ENCODE measurements at places on chromosomes 1 and 21.

DNA sequence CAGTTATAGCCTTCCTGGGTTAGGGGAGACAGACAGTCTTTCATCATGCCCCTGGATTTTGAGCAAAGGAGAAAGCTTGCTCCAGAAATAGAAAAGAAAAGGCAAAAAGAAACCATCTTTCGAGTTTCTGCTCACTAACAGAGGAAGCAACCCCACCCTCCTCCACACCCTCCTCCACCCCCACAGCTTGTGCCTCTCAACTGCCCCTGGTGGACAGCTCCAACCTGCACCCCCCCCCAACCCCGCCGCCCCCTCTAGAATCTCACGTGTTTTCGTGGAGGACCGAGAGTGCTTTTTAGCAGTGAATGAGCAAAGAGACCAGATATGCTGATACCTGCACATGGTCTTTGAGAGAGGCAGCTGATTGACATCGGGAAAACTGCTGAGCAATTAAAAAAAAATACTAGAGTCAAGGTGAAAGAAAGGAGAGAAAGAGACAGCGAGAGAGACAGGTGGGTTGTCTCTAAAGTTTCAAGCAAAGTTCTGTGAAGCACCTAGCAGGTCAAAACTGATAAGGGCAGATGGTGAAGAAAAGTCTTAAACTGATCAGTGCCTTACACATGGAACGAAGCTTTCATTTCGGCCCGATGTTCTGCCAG lies 358.3 kb downstream of the KIF26B start:
- DNase-seq: peak; percentile 16

DNA sequence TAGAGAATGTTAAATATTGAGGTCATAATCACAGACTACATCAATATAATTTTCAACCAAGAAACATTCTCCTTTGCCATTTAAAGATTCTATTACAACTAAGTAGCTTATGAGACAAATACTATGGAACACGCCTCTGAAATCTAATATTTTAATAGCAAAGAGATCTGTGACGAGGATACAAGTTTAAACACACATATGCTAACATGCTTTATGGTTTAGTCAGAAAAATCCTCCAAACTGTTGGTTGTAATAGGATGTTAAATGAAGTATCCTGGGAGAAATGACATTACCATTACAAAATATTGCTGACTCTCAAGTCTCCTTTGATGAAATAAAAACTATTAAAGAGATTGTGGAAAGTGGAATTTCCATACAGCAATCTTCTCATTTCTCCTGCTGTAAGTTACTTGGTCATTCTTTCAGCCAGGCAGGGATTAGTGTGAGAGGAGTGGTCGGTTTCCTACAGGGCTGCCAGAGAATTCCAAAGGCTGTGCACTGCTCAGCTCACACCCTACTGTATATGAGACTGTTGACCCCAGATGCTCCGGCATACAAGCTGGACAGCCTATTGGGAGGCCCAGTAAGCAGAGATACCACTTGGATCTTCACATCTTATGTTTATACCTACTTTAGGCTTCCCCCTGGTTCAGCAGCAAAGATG lies 26.6 kb downstream of the SCYL3 start:
- peak; percentile 62 for DNase-seq

GRCh38 chr1:242477944-242478343 lies 46.6 kb downstream of the PLD5 start:
- DNase-seq: no peak

DNA sequence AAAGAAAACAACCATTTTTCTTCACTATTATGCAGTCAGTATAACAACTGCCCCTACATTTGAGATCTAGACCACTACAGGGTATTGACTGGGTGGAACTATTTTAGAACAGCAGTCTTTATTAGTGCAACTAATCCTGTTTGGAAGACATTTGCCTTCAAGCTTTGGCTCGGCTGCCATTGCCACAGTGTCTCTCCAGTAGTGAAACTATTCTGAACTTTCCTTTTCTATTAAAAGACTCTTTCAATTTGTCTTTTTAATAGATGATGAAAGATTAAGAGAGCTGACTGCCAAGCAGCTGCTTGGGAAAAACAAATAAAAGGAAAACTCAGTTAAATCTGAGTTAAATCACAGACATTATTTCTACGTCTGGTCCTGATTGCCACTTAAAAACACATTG lies 49.3 kb downstream of the LPGAT1 start:
- DNase-seq: no peak

- DNase-seq: no peak
These were observed 15.9 kb upstream of the PLCH2 start for GRCh38 chr1:2460203-2460602.

Data from iris pigment epithelial cell (primary cell).